Stimulated activated CD4-positive, alpha-beta T cell treated with anti-CD3 and anti-CD28 coated beads, Interleukin-1b, Interleukin-23, amount 100 ng/mL, for 1 hour (primary cell): ENCODE measurements at places on chromosomes 6 and 20.

- no peak for DNase-seq
Observed at GRCh38 chr20:58636983-58637421, 14.1 kb upstream of the STX16 start.

- no peak for DNase-seq
Observed at GRCh38 chr20:23368316-23369071, 6.5 kb downstream of the GZF1 start.

- DNase-seq = no peak
Observed at GRCh38 chr6:162408826-162409535, 318.6 kb downstream of the PRKN start.

DNA sequence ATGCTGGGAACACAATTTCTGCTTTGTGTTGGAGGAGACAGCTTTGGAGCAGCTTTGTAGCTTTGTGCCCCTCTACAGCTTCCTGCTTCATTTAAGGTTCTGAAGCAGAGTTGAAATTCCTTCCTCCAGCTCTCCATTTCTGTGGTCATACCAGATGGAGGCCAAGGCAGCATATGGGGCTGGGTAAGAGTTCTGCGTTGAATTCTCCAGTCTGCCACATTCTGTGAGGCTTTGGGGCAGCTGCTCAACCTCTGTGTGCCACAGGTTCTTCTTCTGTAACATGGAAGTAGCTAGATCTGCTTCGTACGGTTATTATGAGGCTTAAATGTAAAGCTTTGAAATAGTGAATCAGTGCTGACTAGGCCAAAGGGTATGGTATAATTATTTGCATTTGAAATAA lies 2.9 kb upstream of the TRIM26 start:
- no peak for DNase-seq

DNA sequence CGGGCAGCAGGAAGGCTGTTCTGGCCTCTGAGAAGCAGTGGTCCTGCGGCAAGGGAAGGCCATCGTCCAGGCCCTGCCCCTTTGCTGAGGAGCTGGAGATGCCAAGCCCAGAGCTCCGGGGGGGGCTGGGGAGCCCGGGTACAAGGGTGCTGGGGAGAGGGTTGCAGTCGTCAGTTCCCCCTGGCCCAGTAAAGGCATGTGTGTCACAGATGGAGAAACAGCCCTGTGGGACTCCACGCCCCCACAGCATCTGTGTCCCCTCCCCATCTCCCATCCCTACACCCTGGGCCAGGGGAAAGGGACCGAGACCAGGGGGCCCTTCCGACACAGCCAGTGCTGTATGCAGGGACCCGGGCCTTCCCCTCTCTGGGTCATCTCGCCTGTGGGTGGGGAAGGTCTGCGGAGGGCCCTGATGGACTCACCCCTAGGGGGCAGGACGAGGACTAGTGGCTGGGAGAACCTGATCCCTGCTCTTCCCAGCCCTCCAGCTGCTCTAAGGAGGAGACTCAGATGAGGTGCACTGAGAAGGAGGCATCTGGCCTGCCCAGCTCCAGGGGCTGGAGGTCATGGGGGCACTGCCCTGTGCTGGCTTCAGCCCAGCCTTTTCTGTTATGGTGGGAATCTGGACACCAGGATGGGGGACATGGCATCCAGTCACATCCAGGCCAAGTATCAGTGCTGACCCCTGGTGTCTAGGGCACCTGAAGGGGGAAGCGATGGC lies 609 bp downstream of the MYL9 start:
- DNase-seq = no peak
